ENCODE measurements at places on chromosomes 3 and 15. TPM values are rescaled to one million over a fixed set of nuclear protein-coding genes. Genes with fewer than 3 reads are reported as not detected.

GRCh38 chr15:70259028-70259424 is 161.3 kb upstream of the TLE3 start:
- H3K4me3 ChIP-seq: peak overlapping the region; percentile 4
- peak overlapping the region; percentile 56 for H3K27ac ChIP-seq
- H3K36me3 ChIP-seq: no peaks in the 10 kb centered on the region
- H3K4me1 ChIP-seq: peaks cover 34% of the 10 kb centered on the region

- H3K36me3 ChIP-seq: no peaks in the 10 kb centered on the region
- DNase-seq: no peak
- no peak overlapping the region for H3K27ac ChIP-seq
- no peaks in the 10 kb centered on the region for H3K27me3 ChIP-seq
Measured at GRCh38 chr3:178485756-178486155, 50.5 kb upstream of the KCNMB2 start.

- peaks cover 19% of the 10 kb centered on the region for H3K4me1 ChIP-seq
- peak; percentile 55 for DNase-seq
- H3K27me3 ChIP-seq: peaks cover 9% of the 10 kb centered on the region
Measured at GRCh38 chr3:188950832-188951489, 220.8 kb upstream of the TPRG1 start.

GP5 gene
- 0.28 TPM for total RNA-seq

FOXP1 gene
- 66.3 TPM for total RNA-seq
